ENCODE measurements at places on chromosomes 3 and 15. TPM values are rescaled to one million over a fixed set of nuclear protein-coding genes. Genes with fewer than 3 reads are reported as not detected.

GRCh38 chr15:69058830-69059556 lies 44.5 kb downstream of the NOX5 start:
- H3K27me3 ChIP-seq = peaks cover 10% of the 10 kb centered on the region
- H3K4me1 ChIP-seq = peaks cover 25% of the 10 kb centered on the region
- H3K36me3 ChIP-seq = no peaks in the 10 kb centered on the region
- no peak overlapping the region for H3K4me3 ChIP-seq

DNA sequence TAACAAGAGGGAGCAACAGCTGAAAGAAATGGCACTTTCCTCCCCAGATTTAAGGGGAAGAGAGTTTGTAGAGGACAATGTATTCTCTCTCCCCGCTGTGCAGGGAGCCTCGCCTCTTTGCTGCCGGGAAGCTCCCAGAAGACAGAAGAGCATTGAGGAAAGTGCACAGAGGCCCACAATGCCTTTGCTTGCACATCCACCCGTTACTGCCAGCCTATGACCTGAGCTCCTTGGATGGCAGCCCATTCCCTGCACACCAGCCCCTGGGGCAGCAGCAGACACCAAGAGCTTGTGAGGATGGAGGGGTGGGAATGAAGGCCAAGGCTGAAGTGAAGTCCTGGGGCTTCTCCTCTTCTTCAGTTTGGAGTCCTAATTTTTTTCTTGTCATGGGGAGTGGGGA lies 67.0 kb downstream of the CLDN11 start:
- DNase-seq = no peak
- H3K27ac ChIP-seq = no peak overlapping the region
- H3K36me3 ChIP-seq = no peaks in the 10 kb centered on the region
- H3K4me1 ChIP-seq = no peaks in the 10 kb centered on the region
- H3K4me3 ChIP-seq = no peak overlapping the region
- H3K27me3 ChIP-seq = no peaks in the 10 kb centered on the region

- H3K27me3 ChIP-seq = no peaks in the 10 kb centered on the region
- H3K4me1 ChIP-seq = no peaks in the 10 kb centered on the region
Observed at GRCh38 chr15:100192097-100193080, 149.4 kb downstream of the ADAMTS17 start.

DNA sequence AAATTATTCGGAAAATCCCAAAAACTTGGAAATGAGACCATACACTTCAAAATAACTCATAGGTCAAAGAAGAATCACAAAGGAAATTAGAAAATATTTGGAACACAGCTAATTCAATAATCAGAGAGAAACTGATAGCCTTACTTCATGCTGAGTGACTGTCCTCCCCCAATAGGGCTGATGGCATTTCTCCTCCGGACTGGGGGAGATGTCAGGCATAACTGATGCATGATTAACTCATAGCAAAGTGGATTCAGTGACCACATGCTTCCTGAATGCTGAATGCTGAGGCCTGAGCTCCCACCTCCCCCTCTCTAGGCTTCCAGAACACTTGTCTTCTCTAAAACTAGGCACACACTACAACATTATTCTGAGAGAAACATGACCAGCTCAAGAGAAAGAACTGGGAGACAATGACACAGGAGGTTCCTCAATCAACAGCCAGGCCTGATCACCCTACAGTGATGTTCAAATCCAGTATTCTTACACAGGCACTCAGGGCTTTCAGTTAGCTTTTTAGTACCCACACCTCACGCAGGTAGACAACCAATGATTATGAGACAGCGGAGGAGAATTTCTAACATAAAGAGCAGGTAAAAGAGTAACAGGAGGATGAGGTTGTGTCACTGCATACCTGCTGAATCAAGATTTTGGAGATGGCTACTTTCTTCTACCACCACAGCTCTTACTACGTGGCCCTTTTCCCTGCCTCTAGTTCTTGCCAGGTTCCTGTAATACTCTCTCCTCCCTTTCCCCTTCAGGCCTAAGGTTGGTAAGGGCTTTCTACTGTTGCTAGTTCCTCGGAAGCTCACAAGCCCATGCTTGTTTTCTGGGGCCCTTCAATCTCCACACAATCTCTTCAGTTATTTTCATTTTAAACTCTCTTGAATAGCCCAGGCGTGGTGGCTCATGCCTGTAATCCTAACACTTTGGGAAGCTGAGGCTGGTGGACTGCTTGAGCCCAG lies 96.1 kb downstream of the FMN1 start:
- H3K4me1 ChIP-seq = no peaks in the 10 kb centered on the region
- H3K27ac ChIP-seq = no peak overlapping the region
- DNase-seq = no peak
- H3K4me3 ChIP-seq = no peak overlapping the region
- no peaks in the 10 kb centered on the region for H3K36me3 ChIP-seq
- H3K27me3 ChIP-seq = no peaks in the 10 kb centered on the region

GRCh38 chr3:187027531-187028278 lies 97.4 kb downstream of the ST6GAL1 start:
- H3K4me1 ChIP-seq = peaks cover 41% of the 10 kb centered on the region
- no peaks in the 10 kb centered on the region for H3K27me3 ChIP-seq
- H3K36me3 ChIP-seq = no peaks in the 10 kb centered on the region

DNA sequence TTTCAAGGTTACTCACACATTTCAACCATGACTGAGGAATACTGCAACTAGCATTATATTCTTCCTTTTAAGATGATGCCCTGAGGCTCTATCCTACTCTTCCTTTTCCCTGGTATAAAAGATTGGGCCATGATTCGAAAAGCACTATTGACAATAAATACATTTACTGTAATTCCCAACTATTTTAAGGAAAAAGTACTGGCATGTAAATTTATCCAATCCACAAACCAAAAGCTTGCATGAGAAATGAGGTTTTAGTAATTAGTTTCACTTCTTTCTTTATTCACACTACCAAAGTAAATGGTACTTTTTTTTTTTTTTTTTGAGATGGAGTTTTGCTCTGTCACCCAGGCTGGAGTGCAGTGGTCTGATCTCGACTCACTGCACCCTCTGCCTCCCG lies 310.2 kb downstream of the LRRC3B start:
- DNase-seq = no peak
- no peaks in the 10 kb centered on the region for H3K4me1 ChIP-seq
- H3K36me3 ChIP-seq = no peaks in the 10 kb centered on the region
- no peak overlapping the region for H3K4me3 ChIP-seq
- H3K27ac ChIP-seq = no peak overlapping the region

DNA sequence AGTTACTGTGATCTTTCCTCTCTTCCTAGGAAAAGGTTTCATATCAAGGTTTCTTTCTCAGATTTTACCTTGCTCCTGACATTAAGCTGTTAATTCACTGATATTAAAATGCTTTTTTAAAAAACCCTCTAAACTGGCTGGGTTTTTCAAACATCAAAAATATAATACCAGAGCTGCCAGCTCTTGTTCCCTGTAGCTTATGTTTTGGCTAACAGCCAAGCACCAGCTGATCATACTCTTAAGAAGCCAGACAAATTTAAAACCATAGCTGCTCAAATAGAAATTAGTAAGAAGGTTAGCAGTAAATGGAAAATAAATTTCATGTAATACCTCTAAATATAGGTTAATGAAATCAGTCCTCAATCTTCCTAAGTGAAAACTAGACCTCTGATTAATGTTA lies 657.5 kb downstream of the GRM7 start:
- no peak overlapping the region for H3K4me3 ChIP-seq
- H3K4me1 ChIP-seq = peaks cover 10% of the 10 kb centered on the region
- H3K27ac ChIP-seq = no peak overlapping the region
- DNase-seq = peak; percentile 11
- no peaks in the 10 kb centered on the region for H3K36me3 ChIP-seq

- H3K27me3 ChIP-seq = no peaks in the 10 kb centered on the region
- no peaks in the 10 kb centered on the region for H3K36me3 ChIP-seq
- H3K27ac ChIP-seq = no peak overlapping the region
Observed at GRCh38 chr3:76266511-76266910, 481.2 kb upstream of the ZNF717 start.

- no peaks in the 10 kb centered on the region for H3K27me3 ChIP-seq
- H3K4me1 ChIP-seq = peaks cover 31% of the 10 kb centered on the region
- H3K27ac ChIP-seq = no peak overlapping the region
- H3K36me3 ChIP-seq = no peaks in the 10 kb centered on the region
- DNase-seq = no peak
Observed at GRCh38 chr3:100120012-100120411, 5.7 kb upstream of the FILIP1L start.

GRCh38 chr3:45188719-45189659 lies 37.1 kb downstream of the TMEM158 start:
- no peak for DNase-seq
- H3K4me3 ChIP-seq = no peak overlapping the region
- no peaks in the 10 kb centered on the region for H3K4me1 ChIP-seq
- no peaks in the 10 kb centered on the region for H3K27me3 ChIP-seq
- no peak overlapping the region for H3K27ac ChIP-seq
- no peaks in the 10 kb centered on the region for H3K36me3 ChIP-seq

DNA sequence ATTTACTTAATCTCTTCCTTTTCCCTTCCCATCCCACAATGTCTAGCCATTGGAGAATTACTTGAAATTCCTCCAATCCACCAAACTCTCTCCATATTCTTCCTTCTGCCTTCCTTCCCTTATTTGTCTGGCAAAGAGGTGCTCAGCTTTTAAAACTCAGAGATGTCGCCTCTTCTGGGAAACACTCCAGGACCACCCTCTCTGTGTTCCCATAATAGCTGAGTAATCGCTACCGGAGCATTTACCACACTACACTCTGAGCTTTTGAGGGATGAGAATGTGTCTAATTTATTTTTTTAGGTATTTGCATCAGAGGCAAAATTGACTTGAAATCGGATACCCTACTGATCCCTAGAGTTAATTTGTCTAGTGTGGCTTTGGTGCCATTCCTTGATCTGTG lies 245.7 kb upstream of the TPRG1 start:
- H3K4me1 ChIP-seq = no peaks in the 10 kb centered on the region
- no peaks in the 10 kb centered on the region for H3K36me3 ChIP-seq
- no peak overlapping the region for H3K4me3 ChIP-seq
- H3K27ac ChIP-seq = no peak overlapping the region
- H3K27me3 ChIP-seq = no peaks in the 10 kb centered on the region
- no peak for DNase-seq

DNA sequence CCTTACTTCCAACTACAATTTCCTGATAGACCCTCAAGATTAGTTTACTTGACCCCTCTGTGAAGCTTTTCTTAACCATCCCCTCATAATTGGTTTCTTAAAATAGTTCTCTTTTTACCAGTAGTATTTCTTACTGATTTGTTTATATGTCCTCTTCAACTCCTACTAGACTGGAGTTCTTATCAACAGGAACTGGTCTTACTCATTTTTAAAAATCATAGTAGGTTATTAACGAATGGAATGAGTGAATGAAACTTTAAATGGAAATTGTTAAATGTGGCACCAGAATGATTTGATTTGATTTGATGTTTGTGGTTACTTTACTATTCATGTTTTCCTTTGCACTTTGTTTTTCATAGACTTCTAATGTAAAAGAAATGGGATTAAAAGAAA lies 91.5 kb downstream of the NEO1 start:
- H3K27me3 ChIP-seq = no peaks in the 10 kb centered on the region
- no peaks in the 10 kb centered on the region for H3K4me1 ChIP-seq
- H3K27ac ChIP-seq = no peak overlapping the region
- no peak for DNase-seq
- H3K4me3 ChIP-seq = no peak overlapping the region

DNA sequence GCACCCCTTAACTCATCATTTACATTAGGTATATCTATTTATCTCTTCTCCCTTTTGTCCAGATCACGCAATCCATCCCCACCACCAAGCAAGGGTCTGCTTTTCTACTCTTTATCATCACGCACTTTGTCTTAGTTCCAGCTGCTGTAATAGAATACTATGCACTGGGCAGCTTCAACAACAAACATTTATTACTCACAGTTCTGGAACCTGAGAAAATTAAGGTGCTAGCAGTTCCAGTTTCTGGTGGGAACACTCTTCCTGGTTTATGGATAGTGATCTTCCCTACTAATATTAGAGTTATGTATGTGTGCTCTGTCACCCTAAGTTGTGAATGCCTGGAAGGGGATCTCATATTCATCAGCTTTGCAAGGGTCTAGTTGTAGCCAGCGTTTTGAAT lies 687.0 kb downstream of the NTRK3 start:
- no peak overlapping the region for H3K4me3 ChIP-seq
- H3K4me1 ChIP-seq = no peaks in the 10 kb centered on the region
- no peaks in the 10 kb centered on the region for H3K27me3 ChIP-seq
- DNase-seq = no peak
- no peaks in the 10 kb centered on the region for H3K36me3 ChIP-seq

DNA sequence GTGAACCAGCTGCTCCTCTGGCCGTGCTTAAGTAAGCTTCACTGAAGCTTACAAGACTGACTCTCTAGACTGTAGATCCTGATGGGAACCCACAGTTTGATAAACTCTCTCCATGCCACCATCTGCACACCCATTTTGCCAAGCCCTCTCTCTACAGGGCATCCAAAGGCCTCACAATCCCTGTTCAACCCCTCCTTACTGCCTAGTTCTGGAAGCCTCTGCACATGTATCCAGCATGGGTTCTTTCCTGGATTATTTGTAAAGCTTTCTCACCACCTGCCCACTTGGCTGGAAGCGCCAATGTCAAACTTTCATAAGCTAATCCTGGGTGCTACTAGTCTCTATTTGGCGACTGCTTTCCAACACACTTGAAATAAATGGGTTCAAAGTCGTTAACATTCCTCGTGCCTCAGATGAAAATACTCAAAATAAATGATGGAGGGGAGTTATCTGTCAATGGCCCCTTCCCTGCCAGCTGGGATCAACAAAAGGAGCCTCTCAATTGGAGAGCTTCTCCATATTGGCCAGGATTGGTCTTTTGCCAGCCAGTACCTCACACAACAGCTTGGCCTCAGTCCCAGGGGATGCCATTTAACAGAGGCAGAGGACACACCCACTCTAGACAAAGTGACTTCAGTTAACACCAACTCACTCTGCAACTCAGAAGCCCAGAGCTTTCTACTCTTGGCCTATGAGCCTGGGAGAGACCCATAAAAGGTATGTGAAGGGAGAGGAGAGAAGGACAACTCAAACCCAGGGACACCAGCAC lies 48.1 kb downstream of the SH3BP5 start:
- H3K36me3 ChIP-seq = peaks cover 32% of the 10 kb centered on the region
- no peak overlapping the region for H3K4me3 ChIP-seq
- no peak overlapping the region for H3K27ac ChIP-seq
- H3K4me1 ChIP-seq = peaks cover 44% of the 10 kb centered on the region
- H3K27me3 ChIP-seq = no peaks in the 10 kb centered on the region

DNA sequence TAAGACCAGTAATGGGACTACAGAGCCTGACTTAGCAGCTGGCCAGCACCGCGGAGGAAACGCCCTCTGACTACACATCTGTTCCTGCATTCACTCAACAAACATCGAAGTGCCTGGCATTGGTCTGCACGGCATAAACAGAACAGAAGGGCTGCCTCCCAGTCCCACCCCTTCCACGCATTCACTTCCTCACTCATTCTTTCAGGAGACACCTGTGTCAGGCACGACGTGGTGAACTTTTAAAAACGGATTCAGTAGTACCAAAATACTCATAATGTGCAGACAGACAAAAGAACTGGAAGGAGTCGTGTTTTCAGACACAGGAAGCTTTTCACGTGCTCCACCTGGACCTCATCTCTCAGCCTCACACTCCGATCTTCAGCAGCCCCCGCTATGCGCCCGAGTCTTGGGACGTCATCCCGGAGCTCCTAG lies 123.3 kb downstream of the XXYLT1 start:
- peak; percentile 54 for DNase-seq
- H3K27ac ChIP-seq = peak overlapping the region; percentile 68
- peak overlapping the region; percentile 46 for H3K4me3 ChIP-seq
- no peaks in the 10 kb centered on the region for H3K27me3 ChIP-seq
- H3K36me3 ChIP-seq = no peaks in the 10 kb centered on the region
- H3K4me1 ChIP-seq = peaks cover 23% of the 10 kb centered on the region

- H3K27ac ChIP-seq = no peak overlapping the region
- no peaks in the 10 kb centered on the region for H3K36me3 ChIP-seq
- no peaks in the 10 kb centered on the region for H3K27me3 ChIP-seq
- no peak overlapping the region for H3K4me3 ChIP-seq
- DNase-seq = no peak
Observed at GRCh38 chr3:164190566-164190965, 887.7 kb downstream of the SI start.

The PPP1R14D gene
- polyA plus RNA-seq = not detected

The BLM gene
- polyA plus RNA-seq = 15.4 TPM

The CTXND1 gene
- 0.80 TPM for polyA plus RNA-seq

The AADACL2 gene
- polyA plus RNA-seq = not detected

The MESP2 gene
- 0.04 TPM for polyA plus RNA-seq

All from heart right ventricle (tissue), 16 donors.